ENCODE measurements at places on chromosomes 11 and 22.

DNA sequence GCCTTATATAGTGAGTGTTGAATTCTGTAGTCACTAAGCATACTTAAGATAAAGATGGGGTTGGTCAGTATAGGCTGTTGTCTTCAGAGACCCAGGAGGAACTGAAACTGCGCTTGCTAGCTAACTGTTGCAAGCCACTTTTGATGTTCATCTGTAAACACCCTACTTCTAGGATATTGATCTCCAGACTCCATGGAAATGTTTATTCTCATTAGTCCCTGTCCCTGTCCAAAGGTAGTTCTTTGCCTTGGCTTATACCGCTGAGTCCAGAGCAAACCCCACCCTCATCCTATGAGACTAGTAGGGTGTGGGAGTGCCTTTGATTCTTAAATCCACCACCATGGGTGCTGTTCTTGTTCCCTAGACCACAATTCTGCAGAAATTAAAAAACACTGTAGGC is 36.4 kb downstream of the DEPDC5 start:
- DNase-seq, result no peak

- no peak for DNase-seq
These were observed 2.5 kb downstream of the ST13 start for GRCh38 chr22:40853961-40854360.

GRCh38 chr11:76388408-76388807 is 7.3 kb downstream of the GVQW3 start:
- no peak for DNase-seq

DNA sequence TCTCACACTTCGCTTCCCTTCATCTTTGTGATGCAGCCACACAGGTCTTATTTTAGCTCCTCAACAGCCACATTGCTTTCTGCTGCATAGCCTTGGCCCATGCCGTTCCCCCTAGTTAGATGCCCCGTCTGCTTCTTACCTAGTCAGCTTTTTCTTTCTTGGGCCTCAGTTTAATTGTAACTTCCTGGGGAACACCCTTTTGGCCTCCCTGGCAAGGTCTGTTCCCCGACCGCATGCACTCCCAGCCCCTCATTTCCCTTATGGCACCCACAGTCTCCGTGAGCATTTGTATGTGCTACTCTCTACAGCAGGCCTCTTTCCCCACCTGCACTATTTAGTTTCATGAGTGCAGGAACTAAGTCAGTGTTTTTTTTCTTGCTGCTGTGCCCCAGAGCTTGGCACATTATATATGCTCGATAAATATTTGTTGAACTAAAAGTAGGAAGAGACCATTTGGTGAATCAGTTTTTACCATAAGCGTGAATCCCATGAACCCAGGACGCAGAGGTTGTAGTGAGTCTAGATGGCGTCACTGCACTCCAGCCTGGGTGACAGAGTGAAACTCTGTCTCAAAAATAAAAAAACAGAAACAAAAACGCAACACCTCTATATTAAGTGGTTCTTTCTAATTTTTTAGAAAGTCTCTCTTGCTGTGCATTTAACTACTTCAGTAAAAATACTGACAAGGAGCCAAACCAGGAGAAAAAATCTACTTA is 38.5 kb downstream of the TNRC6B start:
- DNase-seq, result no peak

GRCh38 chr11:36122671-36123070 is 166.6 kb downstream of the COMMD9 start:
- no peak for DNase-seq

GRCh38 chr11:17988465-17988864 is 24.4 kb downstream of the SERGEF start:
- peak; percentile 86 for DNase-seq

DNA sequence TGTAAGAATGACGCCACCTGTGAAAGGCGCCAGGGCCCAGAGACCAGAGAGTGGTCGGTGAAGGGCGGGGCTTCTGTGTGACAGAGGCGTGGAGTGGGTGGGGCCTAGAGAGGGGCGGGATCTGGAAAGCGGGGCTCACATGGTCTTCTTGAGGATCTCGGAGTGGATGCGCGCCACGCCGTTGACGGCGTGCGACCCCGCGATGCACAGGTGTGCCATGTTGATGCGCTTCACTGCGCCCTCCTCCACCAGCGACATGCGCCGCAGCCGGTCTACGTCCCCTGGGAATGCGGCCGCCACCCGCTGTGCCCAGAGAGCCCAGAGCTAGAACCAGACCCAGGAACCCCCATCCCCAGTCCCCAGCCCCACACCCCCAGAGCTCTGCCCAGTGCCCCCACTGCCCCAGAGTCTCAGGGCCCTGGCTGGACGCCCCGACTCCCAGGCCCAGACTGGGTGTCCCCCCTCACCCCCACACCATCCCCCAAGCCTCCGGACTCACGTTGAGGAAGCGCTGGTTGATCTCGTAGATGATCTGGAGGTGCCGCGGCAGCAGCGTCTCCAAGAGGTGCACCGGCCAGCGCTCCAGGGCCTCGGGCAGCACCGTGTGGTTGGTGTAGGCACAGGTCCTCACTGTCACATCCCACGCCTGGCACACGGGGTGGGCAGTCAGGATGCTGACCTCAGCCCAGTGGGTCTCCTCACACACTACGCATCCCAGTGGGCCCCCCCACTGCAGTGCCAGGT is 6.2 kb downstream of the PYGM start:
- DNase-seq, result no peak

Data from NCI-H1105 (cell line).